ENCODE measurements at places on chromosomes 2 and 18. TPM values are rescaled to one million over a fixed set of nuclear protein-coding genes. Genes with fewer than 3 reads are reported as not detected.
A peak's percentile ranks its signal among the peaks of the same experiment; 100 is the strongest.

DNA sequence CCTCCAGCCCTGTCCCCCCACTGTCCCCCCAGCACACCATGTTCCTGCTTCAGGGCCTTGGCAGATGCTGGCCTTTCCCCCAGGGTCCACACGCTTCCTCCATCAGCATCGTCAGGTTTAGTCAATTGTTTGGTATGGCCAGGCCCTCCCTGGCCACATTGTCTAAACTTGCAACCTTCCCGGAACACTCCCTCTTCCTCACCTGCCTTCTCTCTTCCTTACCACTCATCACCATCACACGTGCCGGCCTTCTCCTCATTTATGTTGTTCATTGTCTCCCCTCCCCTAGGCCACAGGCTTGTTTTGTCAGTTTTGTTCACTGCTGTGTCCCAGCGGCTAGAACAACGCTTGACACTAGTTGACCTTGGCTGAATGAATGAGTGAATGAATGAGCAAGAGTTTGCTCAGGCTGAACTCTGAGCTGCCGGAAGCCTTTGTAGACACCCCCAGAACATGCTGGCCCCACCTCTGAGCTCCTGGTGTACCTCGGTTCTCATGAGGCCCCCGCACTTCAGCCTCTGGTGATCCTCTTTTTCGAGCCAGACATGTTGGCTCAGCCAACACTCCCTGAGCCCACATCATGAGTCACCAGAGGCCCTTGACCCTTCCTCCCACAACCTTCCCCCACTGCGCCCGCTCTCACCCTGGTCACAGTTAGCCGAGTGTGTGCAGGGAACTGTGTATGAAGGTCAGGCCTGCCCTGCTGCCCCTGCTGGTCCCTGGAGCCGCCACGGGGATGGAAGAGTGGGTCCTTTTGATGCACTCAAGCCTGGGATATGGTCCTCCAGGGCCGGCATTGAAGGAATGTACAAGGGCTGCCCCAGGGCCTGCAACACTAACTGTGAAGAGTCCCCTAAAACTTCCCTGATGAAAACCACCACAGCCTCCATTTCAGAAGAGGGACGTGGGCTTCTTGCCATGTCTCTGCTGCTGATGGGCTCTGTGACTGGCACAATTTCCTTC is 57.5 kb downstream of the HS1BP3 start:
- peak; percentile 68 for DNase-seq

Gene TRPM8
- not detected for total RNA-seq

GRCh38 chr18:76927223-76927725 is 104.9 kb downstream of the ZNF236 start:
- no peak for DNase-seq

- no peak for DNase-seq
These were observed 70.8 kb downstream of the INPP4A start for GRCh38 chr2:98515250-98515991.

DNA sequence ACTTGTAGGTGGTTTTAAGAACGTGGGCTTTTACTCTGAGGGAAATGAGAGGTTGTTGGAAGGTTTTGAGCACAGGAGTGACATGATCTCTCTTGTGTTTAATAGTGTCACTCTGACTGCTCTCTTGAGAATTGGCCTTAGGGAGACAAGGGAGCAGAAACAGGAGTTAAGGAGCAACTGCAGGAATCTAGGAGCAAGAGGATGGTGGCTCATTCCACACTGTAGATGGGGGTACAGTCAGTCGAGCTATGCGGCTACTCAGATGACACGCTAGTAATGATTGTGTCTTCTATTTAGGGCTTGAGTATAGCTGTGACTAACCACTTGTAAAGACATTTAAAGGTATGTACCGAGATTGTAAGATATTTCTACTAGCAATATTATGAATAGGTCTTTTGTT is 87.4 kb downstream of the RPRM start:
- no peak for DNase-seq

Gene CDK15
- 0.35 TPM for total RNA-seq

Gene CRIM1
- total RNA-seq: 21.7 TPM
